ENCODE measurements at places on chromosomes 6 and 20.

DNA sequence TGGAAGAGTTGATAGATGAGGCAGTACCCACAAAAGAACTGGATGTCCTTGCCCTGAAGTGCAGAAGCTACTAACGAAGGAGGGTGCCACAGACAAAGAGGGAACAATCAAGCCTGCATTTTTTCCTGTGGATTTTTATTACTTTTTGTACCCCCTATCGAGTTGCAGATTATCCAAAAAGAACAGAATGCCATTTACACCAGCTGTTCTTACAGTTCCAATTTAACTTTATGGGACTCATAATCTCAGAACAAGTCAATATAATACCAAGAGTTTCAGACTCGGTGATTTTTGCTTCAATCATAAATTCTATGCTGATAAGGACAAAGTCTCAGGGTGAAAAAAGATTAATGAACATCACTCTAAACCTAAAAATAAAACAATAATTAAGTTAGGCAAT, 4.0 kb upstream of the CNKSR3 start:
- no peak for DNase-seq

GRCh38 chr6:56526860-56527544, 115.7 kb downstream of the DST start:
- DNase-seq = no peak

GRCh38 chr6:161266513-161267230, 7.2 kb downstream of the AGPAT4 start:
- no peak for DNase-seq

DNA sequence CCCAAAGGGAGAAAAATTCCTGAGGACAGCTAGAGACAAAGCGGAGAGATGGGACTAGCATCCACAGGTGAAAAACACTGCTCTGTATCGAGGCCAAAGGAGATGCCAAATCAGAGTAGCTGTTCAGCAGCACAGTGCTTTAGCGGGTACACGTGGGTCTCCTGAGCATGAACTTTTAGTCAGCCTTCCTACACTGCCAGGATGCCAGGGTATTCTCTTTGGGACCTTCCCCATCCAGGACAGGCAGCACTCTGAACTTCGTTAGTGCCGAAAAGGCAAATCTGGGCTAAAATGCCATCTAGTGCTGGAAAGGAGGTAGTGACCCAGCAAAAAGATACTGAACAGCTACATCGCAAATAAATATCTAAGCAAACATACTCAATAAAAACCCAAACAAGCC, 64.9 kb downstream of the C6orf58 start:
- DNase-seq = no peak

GRCh38 chr6:142966294-142966693, 21.3 kb upstream of the HIVEP2 start:
- DNase-seq = no peak

DNA sequence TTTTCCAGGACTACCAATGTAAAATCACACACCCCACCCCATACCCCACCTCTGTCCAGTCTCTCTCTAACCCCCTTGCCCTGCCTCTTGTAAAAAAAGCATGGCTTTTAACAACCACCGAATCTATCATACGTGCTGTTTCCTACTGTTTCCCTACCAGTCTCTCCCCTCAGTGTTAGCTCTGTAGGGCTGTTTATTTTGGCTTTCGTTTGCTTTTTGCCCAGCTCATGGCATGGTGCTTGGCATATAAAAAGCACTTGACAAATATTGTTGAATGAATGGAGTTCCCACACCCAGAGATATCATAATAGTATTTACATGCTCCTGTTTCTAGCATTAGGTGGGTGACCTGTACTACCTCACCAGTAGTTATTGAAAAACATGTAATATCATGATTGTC, 148.2 kb downstream of the OPRM1 start:
- DNase-seq = no peak

GRCh38 chr6:12417191-12417590, 127.0 kb downstream of the EDN1 start:
- DNase-seq = no peak

DNA sequence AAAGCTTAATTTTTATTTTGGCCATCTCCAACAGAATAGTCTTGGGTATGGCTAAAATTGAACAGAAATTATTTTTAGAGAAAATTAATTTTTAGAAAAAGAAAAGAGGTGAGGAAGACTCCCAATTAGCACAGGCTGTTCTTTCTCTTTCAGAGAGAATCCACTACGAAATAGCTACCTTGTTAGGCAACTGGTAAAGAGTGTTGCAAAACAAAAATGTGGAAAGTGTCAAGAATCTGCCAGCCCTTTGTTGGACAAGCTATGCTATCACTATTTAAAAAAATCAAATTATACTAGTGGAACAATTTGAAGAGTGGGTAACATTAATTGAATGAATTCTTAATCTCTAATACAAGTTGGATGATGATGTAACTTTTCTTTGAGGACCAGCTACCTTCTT, 19.2 kb upstream of the ZSCAN9 start:
- no peak for DNase-seq

GRCh38 chr20:51430198-51430950, 112.1 kb downstream of the NFATC2 start:
- DNase-seq = no peak

DNA sequence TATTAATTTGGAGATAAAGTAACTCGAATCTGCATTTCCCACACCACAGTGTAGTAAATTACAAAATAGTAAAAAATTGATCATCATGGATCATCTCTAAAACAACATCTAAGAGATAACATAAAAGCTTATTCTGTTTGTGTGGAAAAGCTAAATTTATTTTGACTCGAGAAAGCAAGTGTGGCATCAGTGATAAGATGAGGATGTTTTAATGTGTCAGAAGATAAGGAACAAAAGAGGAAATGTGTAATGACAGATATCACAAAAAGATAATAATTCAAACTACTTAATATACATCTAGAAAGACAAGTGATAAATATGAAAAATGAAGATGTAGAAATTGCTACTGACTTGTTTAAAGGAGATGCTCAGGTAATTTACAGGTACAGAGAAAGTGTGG, 74.1 kb downstream of the DNAH8 start:
- no peak for DNase-seq

- DNase-seq = peak; percentile 22
Measured at GRCh38 chr6:146770965-146771735, 172.4 kb downstream of the ADGB start.

DNA sequence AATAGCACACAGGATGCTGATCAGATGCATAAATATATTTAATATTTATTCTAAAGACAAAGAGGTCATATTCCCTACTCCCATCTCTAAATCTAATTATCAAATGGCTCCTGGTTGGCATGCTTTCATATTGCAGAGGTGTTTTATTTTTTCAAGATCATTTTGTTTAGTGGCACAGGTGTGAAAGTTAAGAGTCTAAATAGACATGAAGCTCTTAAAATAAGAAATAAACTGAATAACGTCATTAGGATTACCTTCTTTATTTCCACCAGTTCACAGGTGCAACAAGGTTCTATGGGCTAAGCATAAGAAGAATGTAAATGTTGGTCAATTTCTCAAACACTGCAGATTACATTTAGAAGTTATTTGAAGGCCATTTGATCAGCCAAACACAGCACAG, 7.1 kb upstream of the CYP24A1 start:
- no peak for DNase-seq

DNA sequence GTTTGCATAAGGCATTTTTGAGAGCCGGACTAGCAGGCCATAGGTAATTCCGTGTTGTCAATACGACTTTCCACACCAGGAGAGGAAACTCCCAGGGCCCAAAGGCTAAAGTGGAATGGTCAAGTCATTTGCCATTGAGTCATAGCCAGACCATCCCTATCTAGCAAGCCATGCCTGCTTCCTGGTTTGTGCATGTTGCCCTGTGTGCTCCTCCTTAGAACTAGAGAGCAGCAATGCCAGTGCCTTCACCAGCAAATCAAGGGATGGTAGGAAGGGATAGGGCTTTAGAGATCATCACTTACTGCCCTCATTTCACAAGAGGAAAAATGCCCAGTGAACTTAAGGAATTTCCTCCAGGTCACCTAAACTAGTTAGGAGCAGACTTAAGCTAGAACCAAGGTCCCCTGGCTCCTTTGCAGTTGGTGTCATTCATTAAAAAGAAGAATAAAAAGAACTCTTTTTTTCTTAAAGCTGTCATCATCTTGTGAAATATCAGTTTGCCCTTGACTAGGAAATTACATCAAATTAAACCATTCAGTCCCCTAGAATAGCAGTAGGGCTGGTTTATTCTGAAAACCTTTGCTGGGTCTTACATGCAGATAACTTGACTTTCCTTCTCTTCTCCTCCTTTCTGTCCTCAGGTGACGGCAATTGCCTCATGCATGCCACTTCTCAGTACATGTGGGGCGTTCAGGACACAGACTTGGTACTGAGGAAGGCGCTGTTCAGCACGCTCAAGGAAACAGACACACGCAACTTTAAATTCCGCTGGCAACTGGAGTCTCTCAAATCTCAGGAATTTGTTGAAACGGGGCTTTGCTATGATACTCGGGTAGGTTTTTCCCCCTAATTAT, 7.4 kb downstream of the TNFAIP3 start:
- no peak for DNase-seq

GRCh38 chr6:36266913-36267644, 2.8 kb upstream of the PNPLA1 start:
- DNase-seq = no peak

GRCh38 chr6:39166189-39166911, 51.4 kb upstream of the SAYSD1 start:
- peak; percentile 88 for DNase-seq

DNA sequence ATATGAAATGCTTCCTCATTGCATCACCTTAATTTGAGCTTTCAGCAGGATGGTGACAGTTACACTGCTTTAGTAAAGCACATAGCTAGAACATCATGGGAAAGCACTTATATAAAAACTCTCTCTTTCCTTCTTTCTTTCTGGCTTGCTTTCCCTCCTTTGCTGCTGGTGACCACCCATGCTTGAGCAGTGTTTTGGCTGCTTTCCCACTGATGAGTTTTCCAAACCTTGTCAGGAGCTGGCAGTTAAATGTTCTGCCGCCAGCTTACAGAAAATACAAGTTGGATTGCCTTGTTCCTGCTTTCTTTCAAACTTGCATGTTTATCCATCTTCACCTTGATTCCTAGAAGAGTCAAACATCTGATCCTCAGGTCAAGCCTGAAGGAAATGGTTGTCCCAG, 323.9 kb downstream of the FOXA2 start:
- no peak for DNase-seq

GRCh38 chr20:17679941-17680835, 1.9 kb downstream of the RRBP1 start:
- DNase-seq = no peak

DNA sequence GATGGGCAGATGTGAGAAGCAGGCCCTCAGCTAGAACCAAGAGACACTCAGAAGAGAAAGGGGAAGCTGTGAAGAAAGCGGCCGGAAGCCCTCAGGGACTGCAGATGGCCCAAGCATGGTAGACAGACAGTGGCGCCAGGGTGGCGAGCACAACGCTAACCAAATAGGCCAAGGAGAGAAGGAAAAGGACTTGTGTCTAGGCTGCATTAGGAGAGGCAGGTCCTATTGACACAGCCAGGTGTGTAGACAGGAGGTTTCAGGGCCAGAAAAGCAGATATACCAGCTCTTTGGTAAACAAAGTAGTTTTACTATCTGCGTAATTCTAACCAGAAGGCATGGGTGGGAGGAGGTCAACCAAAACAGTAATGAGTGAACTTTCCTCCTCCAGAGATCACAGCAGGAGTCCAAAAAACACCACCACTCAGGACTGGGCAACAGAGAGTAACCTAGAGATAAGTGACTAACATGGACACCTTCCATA, 15.8 kb upstream of the MAP7 start:
- no peak for DNase-seq

DNA sequence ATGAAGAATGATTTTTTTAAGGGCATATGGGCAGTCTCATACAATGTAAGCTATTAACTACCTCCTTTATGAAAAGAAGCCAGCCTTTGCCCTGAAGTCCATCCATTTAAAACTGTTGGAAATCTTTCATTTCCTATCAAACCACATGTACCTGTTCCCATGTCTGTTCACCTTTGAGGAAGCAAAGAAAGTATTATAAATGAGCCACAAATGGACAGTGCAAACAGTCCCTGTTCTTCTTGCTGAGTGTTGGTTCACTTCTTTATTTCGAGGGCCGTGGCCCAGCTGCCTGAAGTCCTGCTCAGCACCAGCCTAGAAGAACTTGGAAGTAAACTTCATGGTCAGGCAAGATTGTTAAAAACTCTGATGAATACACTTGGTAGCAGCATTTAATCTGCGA, 112.4 kb downstream of the TMEM242 start:
- no peak for DNase-seq

DNA sequence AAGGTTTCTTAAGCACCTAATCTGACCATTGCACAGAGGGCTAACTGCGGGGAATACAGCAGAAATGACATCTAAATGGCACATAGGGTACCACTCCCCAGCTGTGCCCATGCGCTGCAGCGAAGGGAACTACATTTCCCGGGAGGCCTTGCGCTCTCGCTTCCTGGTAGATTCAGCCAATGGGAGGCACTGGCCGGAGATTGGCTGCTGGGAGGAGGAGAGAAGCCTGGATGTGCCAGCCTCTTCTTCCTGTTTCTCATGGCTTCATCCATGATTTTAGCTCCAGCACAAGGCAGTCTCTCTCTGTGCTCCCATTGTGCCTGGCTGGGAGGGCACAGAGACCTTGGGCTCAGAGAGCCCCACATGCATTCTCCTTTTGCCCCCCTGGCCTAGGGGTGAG, 101.7 kb upstream of the FOXA2 start:
- DNase-seq = no peak

DNA sequence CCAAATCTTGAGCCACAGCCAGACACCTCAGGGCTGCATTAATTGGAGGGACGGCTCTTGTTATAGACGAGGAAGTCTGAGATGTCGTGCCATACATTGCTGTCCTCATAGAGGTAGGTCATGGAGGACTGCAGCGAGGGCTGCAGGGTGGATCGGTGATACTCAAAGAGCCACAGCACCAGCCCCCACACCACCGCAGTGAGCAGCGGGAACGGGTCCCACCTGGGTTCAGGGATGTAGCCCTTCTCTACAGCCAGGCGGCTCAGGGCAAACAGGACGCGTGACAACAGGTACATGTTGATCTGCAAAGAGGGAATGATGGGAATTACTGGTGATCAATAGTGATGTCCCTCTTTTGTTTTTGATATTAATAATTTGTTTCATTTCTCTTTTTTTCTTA, 12.4 kb downstream of the PXMP4 start:
- DNase-seq = no peak
